ENCODE measurements at places on chromosomes 2 and 18.

DNA sequence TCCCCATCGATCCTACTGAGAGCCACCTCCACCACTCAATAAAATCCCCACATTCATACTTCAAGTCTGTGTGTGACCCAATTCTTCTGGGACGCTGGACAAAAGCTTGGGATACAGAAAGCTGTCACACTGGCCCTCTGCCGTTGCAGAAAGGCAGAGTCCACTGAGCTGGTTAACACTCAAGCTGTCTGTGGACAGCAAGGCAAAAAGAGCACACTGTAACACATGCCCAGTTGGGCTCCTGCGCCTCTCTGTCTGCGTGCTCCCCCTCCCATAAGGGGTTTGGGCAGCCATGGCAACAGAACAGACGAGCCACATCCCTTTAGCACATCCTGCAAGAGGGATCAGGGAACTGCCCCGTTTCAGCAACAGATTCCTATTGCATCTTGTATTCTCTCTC lies 106.9 kb upstream of the RGPD4 start:
- no peak for DNase-seq

GRCh38 chr2:197997083-197997541 lies 192.7 kb downstream of the PLCL1 start:
- DNase-seq: no peak

GRCh38 chr2:172089633-172090032 lies 4.3 kb downstream of the DLX1 start:
- DNase-seq: no peak

- DNase-seq: no peak
These were observed 152.2 kb downstream of the DAW1 start for GRCh38 chr2:228023619-228024018.

- no peak for DNase-seq
These were observed 103.4 kb upstream of the CAVIN2 start for GRCh38 chr2:191950132-191950874.

GRCh38 chr2:201235860-201236811 lies 24.2 kb upstream of the CASP8 start:
- no peak for DNase-seq

DNA sequence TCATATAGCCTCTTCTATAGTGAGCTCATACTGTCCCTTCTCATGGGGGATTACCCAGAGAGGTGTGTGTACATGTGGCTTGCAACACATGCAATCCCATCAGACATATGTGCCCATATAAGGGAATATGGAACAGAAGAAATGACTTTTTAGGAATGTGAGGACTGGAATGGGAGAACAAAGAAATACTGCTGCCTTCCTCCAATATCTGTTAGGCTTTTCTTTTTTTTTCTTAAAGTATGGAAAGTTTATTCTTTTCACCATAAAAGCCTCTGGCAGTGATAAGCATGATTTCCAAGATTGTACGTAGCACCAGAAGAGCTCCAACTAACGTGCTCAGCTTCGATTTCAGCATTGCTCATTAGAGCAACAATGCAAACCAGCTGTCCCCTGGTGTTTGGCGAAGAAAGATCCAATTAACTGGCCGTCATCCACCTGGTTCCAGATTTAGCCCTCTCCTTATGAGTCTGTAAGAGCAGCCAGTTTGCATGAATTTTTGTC lies 113.6 kb downstream of the ADCYAP1 start:
- no peak for DNase-seq

- no peak for DNase-seq
These were observed 121.1 kb upstream of the FIGN start for GRCh38 chr2:163856941-163857340.

- DNase-seq: no peak
These were observed 28.9 kb downstream of the TOGARAM2 start for GRCh38 chr2:29009711-29010677.

DNA sequence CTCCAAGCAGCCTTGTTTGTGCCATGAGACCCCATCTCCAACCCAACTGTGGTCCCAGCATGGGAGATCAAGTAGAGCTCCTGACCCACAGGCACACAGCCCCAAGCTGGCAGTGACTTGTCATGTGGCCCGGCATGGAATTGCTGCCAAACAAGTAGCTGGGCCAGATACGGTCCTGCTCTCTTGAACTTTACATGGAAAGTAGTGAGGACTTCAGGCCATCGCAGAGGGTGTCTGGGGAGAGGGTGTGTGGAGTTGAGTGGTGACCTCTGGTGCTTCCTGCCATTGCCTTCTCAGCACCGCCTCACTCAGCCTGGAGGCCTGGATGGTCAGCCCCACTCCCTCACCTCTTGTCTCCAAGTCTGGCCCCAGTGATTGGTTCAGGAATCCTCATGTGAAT lies 10.9 kb upstream of the SLC4A3 start:
- DNase-seq: no peak

- DNase-seq: no peak
These were observed 71.8 kb downstream of the NUP35 start for GRCh38 chr2:183195998-183196409.

DNA sequence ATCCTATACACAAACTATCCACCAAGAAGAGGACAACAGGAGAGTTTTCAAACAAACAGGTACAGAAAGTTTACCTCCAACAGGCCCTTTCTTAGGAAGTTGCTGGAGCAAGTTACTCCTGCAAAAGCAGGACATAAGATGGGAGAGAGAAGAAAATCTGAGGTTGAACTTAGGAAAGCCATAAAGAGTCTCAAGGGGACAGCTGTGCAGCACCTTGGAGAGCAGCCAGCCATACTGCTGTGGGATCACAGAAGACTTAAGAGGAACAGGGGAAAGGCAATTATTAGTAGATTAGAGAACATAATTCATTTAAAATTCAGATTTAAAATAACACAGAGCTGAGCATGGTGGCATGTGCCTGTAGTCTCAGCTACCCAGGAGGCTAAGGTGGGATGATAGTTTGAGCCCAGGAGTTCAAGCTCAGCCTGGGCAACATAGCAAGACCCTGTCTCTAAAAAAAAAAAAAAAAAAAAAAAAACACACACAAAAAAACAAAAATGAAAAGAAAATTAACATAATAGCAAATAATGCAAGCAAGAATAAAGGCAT lies 148.1 kb upstream of the SIX3 start:
- DNase-seq: no peak

DNA sequence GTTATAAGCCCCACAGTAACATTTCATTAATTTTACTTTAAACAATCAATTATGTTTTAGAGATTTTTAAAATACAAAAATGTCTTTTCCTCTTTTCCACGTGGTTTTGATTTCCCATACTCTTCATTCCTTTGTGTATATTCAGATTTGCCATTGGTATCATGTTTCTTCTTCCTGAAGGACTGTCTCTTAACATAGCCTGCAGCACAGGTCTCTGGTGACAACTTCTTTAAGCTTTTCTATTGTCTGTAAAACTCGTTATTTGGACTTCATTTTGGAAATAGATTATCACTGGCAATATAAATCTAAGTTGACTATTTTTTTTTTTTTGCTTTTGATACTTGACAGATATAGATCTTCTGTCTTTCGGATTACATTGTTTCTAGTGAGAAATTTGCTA lies 115.2 kb upstream of the KLHL29 start:
- no peak for DNase-seq

DNA sequence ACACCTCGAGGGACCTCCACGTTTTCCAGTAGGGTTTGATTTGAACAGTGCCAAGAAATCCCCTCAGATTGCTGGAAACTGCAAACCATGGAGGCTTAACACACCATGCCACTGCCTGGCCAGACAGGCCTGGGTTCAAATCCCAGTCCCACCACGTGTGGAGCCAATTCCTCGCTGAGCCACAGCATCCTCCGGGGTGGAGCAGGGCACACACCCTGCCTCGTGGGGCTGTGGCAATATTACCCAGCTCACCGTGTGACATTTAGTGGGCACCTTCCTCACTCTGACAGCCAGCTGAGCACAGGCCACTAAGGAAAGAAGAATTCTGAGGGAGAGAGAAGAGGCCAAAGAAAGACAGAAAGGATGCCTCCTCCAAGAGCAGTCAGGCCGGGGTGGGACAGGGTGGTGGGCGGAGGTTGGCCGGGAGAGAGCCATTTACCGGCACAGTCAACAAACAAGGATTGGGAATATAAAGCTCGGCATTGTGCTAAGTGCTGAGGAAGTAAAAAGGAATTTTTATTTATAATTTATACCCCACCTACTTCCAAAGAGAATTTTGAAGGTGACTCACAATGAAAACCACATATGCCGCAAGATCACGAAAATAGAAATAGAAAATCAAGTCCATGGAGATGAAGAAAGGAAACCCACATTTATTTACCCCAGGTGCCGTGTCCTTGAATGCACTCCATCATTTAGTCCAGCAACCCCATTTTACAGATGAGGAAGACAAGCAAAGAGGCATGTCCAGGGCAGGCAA lies 111.5 kb downstream of the MCFD2 start:
- DNase-seq: no peak

DNA sequence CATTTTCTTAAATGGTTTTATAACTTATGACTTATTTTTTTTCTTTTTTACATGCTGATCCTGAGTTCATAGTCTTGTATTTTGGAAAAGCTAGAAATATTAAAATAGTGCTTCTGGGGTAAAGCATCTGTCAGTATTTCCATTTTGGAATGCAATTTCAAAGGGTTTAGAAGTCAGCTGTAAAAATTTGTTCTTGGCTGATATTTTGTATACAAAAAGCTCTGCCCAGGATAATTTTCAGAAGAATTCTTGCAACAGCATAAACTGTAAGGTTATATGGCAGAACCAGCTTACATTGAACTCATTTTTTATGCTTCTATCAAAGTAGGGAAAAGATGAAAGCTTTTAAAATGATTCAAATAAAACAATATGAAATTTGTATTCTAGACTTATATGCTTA lies 97.4 kb downstream of the DIS3L2 start:
- DNase-seq: no peak

GRCh38 chr18:40917056-40917455 lies 1038.0 kb upstream of the PIK3C3 start:
- no peak for DNase-seq
